CD4-positive, alpha-beta memory T cell (primary cell): ENCODE measurements at places on chromosomes 1 and 21.

GRCh38 chr1:184215274-184215925, 163.9 kb downstream of the TSEN15 start:
- no peak for DNase-seq

- DNase-seq: no peak
These were observed 24.1 kb downstream of the CHI3L2 start for GRCh38 chr1:111251570-111251969.

GRCh38 chr1:44512313-44512885, 107.3 kb downstream of the RNF220 start:
- no peak for DNase-seq

DNA sequence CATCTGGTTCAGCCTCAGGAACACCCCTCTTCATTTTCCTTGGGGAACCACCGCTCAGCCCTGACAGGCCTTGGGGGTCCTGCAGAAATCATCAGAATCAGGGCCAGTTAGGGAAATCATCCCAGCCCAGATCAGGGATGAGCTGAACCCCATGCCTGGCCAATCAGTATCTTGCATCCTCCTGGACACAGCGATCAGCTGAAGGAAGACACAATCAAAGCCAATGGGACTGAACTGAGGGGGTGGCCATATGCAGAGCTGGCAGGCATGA, 395.4 kb downstream of the MATN1 start:
- no peak for DNase-seq

GRCh38 chr1:158996998-158997397, 12.7 kb upstream of the IFI16 start:
- DNase-seq: no peak

- DNase-seq: no peak
These were observed 2.9 kb downstream of the IL24 start for GRCh38 chr1:206900149-206900548.

GRCh38 chr1:2137257-2138121, 57.1 kb downstream of the FAAP20 start:
- no peak for DNase-seq

GRCh38 chr1:201480231-201481003, 11.4 kb upstream of the PHLDA3 start:
- peak; percentile 77 for DNase-seq

DNA sequence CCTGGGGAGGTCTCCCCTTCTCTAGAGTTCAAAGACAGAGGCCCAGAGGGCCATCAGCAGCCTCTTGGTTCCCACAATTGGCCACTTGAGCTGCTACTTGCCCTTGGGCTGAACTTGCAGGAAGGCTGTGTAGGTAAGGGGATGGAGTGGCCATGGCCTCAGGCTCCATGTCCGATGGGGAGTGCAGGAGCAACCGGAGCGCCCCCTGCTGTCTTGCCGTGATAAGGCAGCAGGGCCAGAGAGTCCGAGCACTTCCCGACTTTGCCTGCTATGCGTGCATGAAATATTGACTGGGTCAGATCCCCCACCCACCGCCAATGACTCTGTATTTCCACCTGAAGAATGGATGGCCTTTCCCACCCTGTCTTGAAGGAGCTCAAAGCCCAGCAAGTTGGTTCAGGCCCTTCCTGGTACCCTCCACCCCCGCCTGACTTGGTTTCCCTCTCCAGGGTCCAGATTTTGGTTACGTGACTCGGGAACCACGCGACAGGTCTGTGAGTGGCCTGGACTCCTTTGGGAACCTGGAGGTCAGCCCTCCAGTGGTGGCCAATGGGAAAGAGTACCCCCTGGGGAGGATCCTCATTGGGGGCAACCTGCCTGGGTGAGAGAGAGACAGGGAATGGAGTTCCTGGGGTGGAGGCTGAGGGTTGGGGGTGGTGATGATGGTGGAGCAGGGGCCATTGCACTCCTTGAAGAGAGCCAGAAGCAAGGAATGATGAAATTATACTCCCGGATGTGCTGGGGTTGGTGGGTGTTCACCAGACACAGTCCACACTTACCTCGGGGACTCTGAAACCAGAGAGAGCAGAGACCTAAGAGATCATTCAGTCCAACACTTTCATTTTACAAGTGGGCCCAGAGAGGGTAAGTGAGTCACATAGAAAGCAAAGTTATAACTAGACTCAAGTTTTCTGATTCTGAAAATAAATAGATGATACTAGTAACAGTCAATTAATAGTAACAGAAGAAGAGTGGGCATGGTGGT, 25.6 kb downstream of the PADI3 start:
- DNase-seq: no peak

DNA sequence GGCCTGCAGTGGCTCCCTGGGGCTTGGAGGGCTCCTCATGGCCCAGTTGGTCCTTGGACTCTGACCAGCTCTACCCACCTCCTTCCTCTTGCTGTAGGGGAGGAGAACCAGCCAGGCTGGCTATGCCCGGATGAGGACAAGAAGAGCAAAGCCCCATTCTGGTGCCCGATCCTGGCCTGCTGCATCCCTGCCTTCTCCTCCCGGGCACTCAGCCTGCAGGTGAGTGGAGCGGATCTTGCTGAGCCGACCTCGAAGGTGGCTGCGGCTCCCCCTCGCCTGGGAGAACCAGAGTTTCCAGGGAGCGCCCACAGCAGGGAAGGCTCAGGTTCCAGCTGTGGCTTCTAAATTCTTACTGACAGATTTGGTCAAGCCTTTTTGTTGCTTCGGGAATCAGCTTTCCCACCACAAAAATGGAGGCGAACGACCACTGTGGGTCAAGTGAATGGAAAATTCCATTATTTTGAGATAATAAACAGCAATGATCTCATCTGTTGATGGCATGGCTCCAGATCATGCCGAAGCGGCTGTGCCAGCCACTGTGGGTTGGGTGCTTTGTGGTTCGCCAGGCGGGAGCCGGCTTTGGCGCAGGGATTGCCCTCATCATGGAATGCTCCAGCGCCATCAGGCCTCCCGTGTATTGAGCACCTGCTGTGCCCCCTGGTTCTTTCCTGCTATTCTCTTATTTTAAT, 106.5 kb upstream of the ACTL8 start:
- DNase-seq: no peak

GRCh38 chr1:203765029-203765837, at the start of gene LAX1:
TSS of gene LAX1 (plus strand) at chr1:203765183. CDS start at chr1:203765566, 383 bp downstream.
- DNase-seq: peak; percentile 84

DNA sequence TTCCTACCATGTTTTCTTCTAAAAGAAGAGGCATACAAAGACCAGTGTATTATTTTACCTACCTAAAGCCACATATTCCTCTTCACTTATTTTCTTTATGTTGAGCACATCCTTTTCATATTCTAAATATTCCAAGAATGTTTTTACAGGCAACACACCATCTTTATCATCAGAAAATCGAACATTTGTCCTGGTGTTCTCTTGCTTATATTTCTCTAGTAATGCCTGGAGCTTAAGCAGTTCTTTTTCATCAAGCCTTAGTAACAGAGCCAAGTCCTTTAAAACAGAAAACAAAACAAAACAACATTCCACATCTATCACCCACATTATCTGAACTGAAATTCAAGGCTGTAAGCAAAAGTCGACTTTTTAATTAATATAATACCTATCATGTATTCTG, 88.7 kb downstream of the IARS2 start:
- DNase-seq: no peak

GRCh38 chr1:117215733-117216462, 5.2 kb upstream of the VTCN1 start:
- no peak for DNase-seq

DNA sequence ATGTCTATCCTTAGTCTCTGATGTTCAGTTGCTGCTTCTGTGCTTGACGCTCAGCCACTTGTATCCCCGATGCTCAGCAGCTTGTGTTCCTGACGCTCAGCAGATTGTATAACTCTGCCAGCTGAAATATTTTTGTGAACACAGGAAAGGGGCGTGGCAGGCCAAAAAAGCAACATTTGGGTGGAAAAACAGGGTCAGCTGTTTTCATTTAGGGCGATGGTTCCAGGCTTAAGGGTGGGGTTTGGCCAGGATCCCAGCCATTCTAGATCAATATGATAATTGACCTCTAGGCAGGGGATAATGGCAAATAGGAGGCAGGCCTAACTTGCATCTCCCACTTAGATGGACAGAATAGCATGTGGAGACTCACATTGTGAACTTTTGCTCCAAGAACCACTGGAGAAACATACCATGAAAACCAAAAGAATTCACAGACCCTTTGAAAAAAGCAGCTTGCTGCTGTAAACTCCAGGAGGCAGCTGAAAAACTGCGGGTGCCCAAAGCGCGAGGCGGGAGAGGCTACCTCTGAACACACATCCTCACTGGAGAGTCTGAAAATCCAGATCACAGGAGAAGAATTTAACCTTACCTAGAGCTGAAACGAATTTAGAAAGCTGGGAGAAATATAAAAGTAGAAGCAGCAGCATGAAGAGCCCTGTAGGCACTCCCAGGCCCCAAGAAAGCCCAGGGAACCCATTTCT, 58.3 kb downstream of the ZNF648 start:
- no peak for DNase-seq

DNA sequence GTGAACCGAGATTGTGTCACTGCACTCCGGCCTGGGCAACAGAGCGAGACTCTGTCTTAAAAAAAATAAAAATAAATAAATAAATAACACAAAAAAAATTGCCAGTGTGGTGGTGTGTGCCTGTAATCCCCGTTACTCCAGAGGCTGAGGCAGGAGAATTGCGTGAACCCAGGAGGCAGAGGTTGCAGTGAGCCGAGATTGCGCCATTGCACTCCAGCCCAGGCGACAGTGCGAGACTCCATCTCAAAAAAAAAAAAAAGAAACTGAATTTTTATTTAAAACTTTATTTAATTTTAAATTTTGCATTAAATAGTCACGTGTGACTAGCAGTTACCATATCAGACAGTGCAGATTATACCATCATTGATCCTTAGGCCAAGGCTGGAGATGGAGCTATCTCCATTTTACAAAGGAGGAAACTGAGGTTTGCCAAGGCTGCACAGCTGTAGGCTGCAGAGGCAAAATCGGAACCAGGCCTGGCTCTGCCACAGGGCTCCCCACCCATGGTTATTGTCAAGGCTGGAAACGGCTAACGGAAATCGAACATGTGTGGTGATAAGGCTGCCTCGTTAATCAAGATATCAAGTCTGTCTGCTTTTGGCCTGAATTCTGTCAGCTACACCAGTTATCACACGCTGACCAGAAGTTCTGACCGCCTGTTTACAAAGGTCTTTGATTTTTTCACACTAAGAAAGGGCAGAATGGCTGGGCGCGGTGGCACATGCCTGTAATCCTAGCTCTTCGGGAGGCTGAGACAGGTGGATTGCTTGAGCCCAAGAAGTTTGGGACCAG, 20.5 kb downstream of the HSPG2 start:
- DNase-seq: no peak

DNA sequence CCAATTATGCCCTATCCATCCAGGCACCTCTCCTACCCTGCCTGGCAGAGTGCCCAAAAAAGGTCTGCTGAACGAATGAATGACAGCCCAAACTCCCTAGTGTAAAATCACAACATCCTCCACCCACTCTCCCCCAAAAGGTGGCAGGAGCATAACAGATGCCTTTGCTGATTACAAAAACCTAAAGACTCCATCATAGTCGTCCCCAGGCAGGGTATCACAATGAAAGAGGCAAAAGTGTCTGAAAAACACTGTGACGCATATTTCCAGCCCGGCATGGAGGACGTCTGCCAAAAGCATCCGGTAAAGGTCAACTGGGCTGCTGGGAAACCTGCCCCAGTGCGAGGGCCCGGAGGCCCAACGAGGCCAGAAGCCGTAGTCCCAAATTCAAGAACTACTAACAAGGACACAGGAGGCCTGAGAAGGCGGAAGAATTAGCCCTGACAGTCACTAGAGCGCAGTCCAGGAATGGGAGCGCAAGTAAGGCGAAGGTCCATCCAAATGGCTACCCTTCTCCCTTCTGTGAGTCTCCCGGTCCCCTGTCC, 576 bp downstream of the SMIM12 start:
- DNase-seq: peak; percentile 46

DNA sequence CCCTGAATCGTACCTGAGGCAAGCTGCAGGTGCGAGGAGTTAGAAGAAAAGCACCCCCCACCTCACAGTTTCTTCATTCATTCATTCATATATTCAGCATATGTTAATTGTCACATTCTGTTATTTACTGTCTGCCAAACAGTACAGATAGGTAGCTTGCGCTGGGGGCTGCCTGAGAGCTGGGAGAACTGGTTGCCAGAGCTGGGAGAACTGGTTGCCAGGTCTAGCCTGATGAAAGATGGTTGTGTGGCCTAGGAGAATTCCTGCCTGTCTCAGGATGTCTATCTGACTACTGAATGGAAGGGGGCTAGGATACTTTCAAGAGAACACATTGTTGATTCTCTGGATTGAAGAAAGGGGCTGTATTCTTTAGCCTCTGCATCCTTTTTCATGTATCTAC, 225.9 kb upstream of the POU3F1 start:
- DNase-seq: no peak

GRCh38 chr1:43639976-43640794, 9.8 kb upstream of the KDM4A start:
- DNase-seq: no peak

DNA sequence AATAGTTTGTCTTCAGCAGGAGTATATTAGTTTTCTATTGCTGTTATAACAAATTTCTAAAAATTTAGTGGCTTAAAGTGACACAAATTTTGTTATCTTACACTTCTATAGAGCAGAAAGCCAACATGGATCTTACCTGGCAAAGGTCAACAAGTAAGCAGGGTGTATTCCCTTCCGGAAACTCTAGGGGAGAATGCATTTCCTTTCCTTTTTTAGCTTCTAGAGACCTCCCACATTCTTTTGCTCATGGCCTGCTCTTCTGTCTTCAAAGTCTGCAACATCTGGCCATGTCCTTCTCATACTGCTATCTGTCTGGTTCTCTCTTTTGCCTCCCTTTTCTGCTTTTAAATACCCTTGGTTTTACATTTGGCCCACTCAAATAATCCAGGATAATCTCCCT, 242.6 kb downstream of the ZNF648 start:
- no peak for DNase-seq

- no peak for DNase-seq
These were observed 170.7 kb downstream of the ST6GALNAC5 start for GRCh38 chr1:77038000-77038399.

DNA sequence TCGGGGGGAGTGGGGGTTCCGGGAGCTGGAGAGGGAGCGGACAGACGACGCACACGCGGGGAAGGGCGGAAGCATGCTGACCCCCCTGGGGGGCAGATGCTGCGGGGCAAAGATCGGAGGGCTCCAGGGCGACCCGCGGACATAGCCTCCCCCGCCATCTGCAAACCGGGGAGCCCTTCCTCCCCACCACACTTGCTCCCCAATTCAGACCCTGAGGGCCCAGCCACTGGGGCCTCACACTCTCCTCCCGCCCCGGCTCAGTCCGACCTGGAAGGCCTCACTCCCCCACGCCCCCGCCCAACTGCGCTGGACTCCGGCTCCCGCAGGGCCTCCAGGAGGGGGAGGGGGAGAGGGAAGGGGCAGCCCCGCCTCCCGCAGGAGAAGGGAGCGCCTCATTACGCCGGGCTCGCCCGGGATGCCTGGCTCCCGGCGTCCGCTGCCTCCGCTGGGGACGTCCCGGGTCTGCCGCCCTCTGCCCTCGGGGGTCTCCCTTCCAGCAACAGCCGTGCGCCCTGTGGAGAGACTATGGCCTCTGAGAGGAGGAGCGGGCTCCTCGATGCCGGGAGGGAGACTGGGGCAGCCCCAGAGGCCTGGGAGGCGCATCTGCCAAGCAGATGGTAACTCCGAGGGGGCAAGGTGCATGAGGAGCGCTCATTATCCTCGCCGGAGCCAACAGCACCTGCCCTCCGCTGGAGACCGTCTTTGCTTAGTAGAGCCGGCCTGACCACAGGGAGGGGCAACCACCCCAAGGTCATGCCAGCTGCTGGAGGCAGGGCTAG, 636 bp upstream of the CAMK2N1 start:
- no peak for DNase-seq
